ENCODE measurements at places on chromosomes 7 and 10.

- no peak for DNase-seq
Measured at GRCh38 chr10:70849582-70850016, 33.9 kb downstream of the SGPL1 start.

- peak; percentile 59 for DNase-seq
Measured at GRCh38 chr10:70925377-70926225, 37.2 kb upstream of the PCBD1 start.

DNA sequence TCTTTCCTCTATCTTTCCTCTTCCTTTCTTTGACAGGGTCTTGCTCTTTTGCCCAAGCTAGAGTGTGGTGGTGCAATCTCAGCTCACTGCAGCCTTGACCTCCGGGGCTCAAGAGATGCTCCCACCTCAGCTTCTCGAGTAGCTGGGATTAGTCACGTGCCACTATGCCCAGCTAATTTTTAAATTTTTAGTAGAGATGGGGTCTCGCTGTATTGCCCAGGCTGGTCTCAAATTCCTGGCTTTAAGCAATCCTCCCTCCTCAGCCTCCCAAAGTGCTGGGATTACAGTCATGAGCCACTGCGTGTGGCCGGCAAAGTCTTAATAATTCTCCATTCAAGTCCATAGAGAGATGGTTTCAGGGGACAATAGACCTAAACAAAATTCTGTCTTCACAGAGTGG, 40.2 kb downstream of the COL26A1 start:
- no peak for DNase-seq

DNA sequence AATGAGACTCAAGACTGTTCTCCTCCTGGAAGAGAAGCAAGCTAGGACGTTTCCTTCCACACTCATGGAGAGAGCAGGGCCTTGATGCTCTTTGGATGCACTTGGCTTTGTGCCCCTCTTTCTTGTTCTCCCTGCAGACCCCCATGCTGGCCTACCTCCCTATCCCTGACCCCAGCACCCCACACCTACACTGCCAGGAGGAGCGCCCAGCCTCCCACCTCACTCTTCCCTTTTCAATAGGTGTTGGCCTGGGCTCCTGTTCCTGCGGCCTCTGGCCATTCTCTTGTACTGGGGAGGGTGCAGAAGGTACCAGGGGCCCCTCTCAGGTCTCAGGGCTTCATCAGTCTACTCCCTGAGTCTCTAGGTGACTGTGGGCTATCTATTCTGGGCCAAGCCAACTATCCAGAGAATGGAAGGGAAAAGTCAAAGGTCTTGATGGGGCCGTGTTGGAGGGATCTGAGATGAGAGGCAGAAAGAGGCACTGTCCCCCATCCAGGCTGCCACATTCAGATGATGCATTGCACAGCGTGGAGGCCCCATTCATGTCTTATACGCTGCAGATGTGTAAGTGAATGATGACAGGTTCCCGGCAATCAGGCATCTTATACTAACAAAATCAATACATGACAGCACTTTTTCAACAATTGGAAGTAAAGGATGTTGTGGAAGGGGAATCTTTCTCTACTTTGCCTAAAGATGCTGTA, 32.7 kb upstream of the LOXL4 start:
- no peak for DNase-seq

GRCh38 chr10:46096909-46097575, 51.0 kb upstream of the MSMB start:
- no peak for DNase-seq

DNA sequence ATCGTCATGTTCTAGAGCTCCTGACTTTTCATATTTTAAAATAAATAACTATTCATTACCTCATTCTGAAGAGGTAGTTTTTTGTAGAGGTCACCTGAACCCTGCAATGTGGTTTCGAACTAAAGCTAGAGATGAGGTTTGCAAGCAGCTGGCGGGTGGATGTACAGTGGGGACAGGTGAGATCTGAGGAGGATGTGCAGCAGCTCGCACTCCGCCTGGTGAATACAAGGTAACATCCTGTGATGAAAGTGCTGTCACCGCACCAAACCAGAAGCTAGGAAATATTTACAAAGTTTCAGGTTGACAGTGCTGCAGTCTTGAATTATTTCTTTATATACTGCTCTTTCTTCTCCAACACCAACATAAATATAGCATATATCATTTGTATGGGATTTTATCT, 26.5 kb downstream of the NDUFB2 start:
- DNase-seq: no peak

DNA sequence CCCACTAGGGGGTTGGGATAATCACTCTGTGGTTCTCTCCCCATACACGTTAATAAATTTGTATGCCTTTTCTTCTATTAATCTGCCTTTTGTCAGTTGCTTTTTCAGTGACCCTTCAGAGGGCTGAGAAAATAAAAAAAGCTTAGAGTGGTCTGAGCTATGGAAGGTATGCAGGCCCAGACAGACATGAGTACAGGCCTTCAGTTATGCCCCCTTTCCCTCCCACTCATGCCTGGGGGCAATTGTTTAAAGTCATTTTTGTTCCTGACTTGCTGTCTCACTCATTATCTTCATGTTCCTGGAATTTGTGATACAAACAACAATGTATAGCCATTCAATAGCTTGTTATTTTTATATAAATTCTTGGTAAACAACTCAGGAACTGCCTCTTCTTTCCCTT, 170.8 kb downstream of the AKR1D1 start:
- no peak for DNase-seq
